ENCODE measurements at places on chromosomes 12 and 14.
A peak's percentile ranks its signal among the peaks of the same experiment; 100 is the strongest.

DNA sequence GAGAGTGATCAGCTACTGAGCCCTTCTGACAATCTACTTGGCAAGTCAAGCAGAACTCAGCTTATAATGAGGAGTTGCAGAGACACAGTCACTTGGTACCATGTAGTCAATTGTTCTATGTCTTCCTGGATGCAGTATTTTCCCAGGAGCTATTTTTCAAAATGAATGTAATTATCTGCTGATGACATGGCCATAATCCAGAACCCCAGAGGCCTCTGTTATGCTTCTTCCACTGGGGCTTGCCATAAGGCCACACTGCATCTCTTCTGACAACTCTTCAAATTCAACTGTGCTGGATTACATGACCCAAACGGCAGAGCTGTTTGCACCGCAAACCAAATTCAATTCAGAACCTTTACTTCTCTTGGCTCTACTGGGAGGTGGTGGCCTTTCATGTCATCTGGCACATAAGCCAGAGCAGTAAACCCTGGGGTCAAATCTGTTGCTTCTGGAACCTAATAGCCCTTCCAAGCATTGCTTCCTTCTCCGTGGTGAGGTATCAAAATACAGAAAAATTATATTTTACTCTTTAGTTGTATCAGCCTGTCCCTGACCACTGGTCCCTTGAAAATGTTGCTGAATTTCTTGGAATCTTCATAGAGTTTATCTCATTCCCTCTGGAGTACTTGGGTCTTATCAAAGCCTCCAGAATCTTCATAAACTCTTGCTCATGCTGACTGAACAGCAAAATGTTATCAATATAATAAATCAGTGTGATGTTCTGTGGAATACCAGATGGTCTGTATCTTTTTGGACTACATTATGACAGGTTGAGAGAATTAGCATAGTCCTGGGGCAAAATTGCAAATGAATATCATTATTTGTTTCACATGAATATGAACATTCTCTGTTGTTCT is 79.4 kb upstream of the DCN start:
- no peak for DNase-seq

DNA sequence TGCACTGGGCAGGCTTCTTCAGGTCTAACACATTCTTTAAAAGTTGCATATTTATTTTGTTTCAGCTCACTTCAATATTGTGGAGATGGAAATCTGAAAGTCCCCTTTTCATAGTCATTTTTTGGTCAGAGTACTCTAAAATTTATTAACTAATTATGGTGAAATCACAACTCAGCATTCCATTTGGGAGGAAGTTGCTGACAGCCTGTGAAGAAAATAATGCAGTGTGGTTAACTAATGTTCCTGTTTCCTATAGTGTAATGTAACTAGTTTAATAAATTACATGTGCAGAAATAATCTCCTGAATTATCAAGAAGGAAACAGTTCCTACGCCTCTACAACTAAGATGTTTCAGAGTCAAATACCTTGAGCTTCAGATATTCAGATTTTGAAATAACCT is 17.1 kb downstream of the LRFN5 start:
- DNase-seq, result no peak

- DNase-seq, result no peak
Measured at GRCh38 chr12:108441549-108441948, 73.5 kb upstream of the FICD start.

GRCh38 chr14:74444866-74445265 is 18.9 kb upstream of the SYNDIG1L start:
- peak; percentile 50 for DNase-seq

DNA sequence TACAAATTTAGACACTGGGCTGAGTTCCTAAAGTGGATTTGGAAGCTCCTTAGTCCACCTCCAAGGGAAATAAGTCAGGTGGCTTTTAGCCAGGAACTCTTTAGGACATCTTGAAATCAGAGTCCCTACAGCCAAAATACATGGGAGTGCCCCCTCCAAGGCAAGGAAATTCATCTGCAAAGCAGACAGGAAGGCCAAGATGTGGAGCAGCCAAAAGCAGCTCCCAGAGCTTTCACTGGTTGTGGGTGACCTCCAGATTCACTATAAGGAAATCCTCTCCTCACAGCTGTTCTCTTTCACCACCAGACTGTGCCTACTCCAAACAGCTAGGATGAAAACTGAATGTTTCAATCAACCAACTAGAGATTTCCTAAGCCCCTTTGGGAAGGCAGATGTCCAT is 6.6 kb downstream of the TTC9 start:
- no peak for DNase-seq

GRCh38 chr12:3523728-3524127 is 32.7 kb downstream of the PRMT8 start:
- no peak for DNase-seq

- no peak for DNase-seq
Measured at GRCh38 chr14:50123062-50123461, 6.7 kb upstream of the VCPKMT start.

Data from T47D (cell line).